C1 segment of cervical spinal cord (tissue), 14 donors: ENCODE measurements at places on chromosomes 16 and 17.
A peak's percentile ranks its signal among the peaks of the same experiment; 100 is the strongest.

GRCh38 chr16:19755268-19755667, 37.2 kb downstream of the IQCK start:
- DNase-seq = no peak

GRCh38 chr17:75270218-75270965, 639 bp downstream of the MIF4GD start:
- DNase-seq = peak; percentile 67

- DNase-seq = no peak
These were observed 160.6 kb downstream of the IRX3 start for GRCh38 chr16:54125751-54126655.

GRCh38 chr16:85286951-85287814, 174.9 kb upstream of the CIBAR2 start:
- peak; percentile 47 for DNase-seq

DNA sequence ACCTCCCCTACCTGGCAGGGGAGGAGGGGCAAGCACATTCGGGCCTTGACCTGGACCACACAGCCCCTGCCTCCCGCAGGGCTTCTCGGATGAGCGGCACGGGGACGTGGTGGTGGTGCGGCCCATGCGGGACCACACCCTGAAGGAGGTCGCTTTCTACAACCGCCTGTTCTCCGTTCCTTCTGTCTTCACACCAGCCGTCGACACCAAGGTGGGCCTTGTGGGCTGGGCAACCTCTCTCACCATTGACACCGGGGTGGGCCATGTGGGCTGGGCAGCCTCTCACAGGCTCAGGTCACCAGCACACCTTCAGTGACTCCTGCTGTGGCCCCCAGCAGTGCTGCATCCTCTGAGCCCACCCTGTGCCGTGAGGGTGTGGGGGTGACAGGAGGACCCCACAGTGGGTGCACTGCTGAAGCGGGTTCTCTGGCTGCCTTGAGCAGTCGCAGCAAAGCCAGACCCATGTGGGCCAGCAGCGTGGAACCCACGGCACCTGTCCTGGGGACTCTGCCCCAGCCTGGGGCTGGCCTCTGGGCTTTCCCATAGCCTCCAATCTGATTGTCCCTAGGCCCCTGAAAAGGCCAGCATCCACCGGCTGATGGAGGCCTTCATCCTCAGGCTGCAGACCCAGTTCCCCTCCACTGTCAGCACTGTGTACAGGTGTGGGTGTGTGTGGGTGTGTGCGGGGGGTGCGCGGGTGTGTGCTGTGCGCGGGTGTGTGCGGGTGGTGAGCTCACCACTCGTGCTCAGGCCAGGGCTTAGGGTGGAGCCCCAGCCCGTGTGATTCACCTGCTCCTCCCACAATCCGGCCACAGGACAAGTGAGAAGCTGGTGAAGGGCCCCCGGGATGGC, 7.5 kb downstream of the CTU2 start:
- no peak for DNase-seq

DNA sequence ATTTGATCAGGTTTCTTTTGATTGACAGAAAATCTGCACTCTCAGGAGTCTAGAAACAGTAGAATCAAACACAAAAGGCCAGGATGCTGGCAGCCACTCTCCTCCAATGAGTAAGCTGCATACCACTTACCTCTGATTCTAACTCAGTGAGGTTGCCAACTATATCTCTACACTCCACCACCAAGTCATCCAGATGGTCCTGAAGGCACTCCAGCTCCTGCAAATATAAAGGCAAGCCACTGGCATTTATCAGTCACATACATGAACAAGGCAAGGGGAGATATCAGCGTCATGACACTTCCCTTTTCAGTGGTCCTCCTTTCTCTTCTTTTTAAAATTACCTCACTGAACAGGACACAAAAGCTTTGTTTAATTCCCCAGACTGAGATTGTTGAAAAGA, 53.1 kb upstream of the CLEC18B start:
- no peak for DNase-seq
